ENCODE measurements at places on chromosomes 7 and 10. TPM values are rescaled to one million over a fixed set of nuclear protein-coding genes. Genes with fewer than 3 reads are reported as not detected.

The LIPK gene
- total RNA-seq, result not detected

The FKBP6 gene
- total RNA-seq, result 0.16 TPM

The HMX3 gene
- total RNA-seq, result not detected

The CPN1 gene
- total RNA-seq, result not detected

The UCMA gene
- total RNA-seq, result not detected

The SMKR1 gene
- total RNA-seq, result 0.33 TPM

The AKR1C1 gene
- total RNA-seq, result 2.4 TPM

The RARRES2 gene
- total RNA-seq, result 34.4 TPM

The IFT22 gene
- 36.8 TPM for total RNA-seq

The LYZL2 gene
- total RNA-seq, result not detected

The TMEM248 gene
- 128 TPM for total RNA-seq

The SLC29A4 gene
- total RNA-seq, result 4.2 TPM

The CTAGE4 gene
- total RNA-seq, result 0.65 TPM

The SFTPA2 gene
- not detected for total RNA-seq

The STRIP2 gene
- total RNA-seq, result 5.5 TPM

The NEUROG3 gene
- total RNA-seq, result not detected

The FAM131B gene
- total RNA-seq, result 0.33 TPM

The CACNA2D1 gene
- total RNA-seq, result 3.9 TPM

The OR2A42 gene
- total RNA-seq, result under 0.01 TPM

The CRYGN gene
- total RNA-seq, result not detected

The VSTM2A gene
- not detected for total RNA-seq

The ITGB8 gene
- total RNA-seq, result 46.4 TPM

The RNLS gene
- 17.2 TPM for total RNA-seq

The GIMAP1 gene
- total RNA-seq, result not detected

The LRRD1 gene
- total RNA-seq, result not detected

The ZNF736 gene
- total RNA-seq, result 8.2 TPM

The AGBL3 gene
- total RNA-seq, result 0.89 TPM

The KCNMA1 gene
- total RNA-seq, result 32.5 TPM

The MUC12 gene
- 2.9 TPM for total RNA-seq

The FAM25G gene
- not detected for total RNA-seq

The TMEM184A gene
- total RNA-seq, result 4.4 TPM

The INHBA gene
- total RNA-seq, result 22.3 TPM

The KCNH2 gene
- 2.3 TPM for total RNA-seq

The PTN gene
- total RNA-seq, result 13.8 TPM

The NEUROD6 gene
- not detected for total RNA-seq

The CRHR2 gene
- total RNA-seq, result not detected

The ANKRD61 gene
- total RNA-seq, result not detected

The HOXA9 gene
- total RNA-seq, result 87.0 TPM

The TMEM140 gene
- total RNA-seq, result 0.33 TPM

The EN2 gene
- not detected for total RNA-seq

The ZNF282 gene
- total RNA-seq, result 20.2 TPM

The MYL10 gene
- total RNA-seq, result not detected

The CCDC136 gene
- 4.9 TPM for total RNA-seq

The SYT15 gene
- total RNA-seq, result 0.89 TPM

The LIPN gene
- total RNA-seq, result not detected

All from mesangial cell (primary cell).